Activated CD4-positive, CD25-positive, alpha-beta regulatory T cell treated with anti-CD3 and anti-CD28 coated beads, Interleukin-2, amount 50 U/mL, for 72 hours (primary cell): ENCODE measurements at places on chromosomes 5 and 9.

DNA sequence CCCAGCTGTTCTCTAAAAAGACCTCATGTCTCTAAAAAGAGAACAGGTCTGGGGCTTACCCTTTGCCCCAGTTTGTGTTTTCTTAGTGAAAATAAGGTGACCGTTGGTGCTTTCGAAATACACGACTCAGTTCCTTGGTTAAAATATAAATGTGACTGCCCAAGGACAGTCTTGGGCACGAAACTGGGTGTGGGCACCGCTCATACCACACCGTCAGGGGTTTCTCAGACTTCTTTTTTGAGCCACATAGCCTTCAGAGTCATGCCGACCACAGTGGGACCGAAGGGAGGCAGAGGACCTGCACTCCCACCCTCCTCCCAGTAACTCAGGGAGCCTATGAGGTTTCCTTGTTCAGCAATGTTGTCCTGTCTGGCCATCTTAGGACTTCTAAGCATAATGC lies 6.5 kb downstream of the SNX18 start:
- no peak for DNase-seq

GRCh38 chr5:10704949-10705621 lies 55.9 kb downstream of the DAP start:
- DNase-seq, result no peak

DNA sequence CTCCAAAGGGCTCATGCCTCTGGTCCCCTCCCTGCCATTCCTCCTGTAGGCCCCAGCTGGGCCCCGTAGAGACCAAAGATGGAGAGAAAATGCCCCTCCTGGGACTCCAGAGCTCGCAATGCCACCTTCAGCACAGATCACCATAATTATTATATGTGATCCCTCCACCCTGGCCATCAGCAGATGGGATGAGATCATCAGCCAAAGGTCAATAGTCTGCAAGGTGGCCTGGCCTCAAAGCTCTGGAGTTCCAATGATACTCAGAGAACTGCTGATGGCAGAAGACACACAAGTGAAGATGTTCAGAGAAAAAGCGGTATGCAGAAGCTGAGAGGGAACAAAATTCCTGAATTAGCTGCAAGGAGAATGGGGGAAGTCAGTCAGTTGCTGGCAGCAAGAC lies 5.0 kb downstream of the RPP25L start:
- DNase-seq, result no peak

GRCh38 chr5:65874241-65874640 lies 52.1 kb upstream of the ERBIN start:
- no peak for DNase-seq

DNA sequence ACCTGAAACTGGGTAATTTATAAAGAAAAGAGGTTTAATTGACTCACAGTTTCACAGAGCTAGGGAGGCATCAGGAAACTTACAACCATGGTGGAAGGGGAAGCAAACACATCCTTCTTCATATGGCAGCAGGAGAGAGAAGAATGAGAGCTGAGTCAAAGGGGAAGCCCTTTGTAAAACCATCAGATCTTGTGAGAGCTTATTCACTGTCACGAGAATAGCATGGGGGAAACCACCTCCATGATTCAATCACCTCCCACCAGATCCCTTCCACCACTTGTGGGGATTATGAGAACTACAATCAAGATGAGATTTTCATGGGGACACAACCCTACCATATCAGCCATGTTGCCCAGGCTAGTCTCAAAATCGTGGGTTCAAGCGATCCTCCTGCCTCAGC lies 143.4 kb downstream of the FGF18 start:
- DNase-seq, result no peak

- DNase-seq, result no peak
Observed at GRCh38 chr5:103840600-103840999, 278.0 kb upstream of the NUDT12 start.

GRCh38 chr5:118808441-118808840 lies 179.9 kb downstream of the DTWD2 start:
- no peak for DNase-seq

- no peak for DNase-seq
Observed at GRCh38 chr5:142998316-142999020, 228.3 kb downstream of the ARHGAP26 start.

- DNase-seq, result no peak
Observed at GRCh38 chr9:15475923-15476536, 34.7 kb downstream of the PSIP1 start.

DNA sequence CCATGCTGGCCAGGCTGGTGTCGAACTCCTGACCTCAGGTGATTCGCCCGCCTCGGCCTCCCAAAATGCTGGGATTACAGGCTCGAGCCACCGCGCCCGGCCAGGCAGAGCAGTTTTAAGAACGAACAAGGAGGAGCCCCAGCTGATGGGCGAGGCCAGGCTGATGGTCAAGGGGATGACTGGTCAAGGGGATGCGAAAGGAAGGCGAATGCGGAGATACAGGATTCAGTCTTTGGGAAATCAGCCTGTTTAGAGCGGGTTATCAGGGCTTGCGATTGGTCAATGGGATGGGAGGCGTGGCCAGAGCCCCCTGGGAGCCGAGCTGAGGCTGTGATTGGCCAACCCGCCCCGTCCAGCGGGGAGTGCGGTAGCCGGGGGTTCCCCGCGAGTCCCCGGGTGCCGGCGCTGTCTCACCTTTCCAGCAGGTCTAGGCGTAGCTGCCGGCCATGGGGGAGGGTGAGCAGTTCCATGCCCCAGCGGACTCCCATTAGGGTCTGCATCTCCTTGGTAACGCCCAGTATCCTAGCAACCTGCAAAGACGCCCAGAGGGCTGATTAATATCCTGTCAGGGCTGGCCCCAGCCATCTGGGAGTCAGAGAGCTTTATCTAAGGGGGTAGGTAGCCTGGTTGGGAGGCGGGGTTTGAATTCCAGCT lies 7.5 kb upstream of the TOR2A start:
- DNase-seq, result no peak

- no peak for DNase-seq
Observed at GRCh38 chr9:131722255-131722654, 17.6 kb downstream of the RAPGEF1 start.

DNA sequence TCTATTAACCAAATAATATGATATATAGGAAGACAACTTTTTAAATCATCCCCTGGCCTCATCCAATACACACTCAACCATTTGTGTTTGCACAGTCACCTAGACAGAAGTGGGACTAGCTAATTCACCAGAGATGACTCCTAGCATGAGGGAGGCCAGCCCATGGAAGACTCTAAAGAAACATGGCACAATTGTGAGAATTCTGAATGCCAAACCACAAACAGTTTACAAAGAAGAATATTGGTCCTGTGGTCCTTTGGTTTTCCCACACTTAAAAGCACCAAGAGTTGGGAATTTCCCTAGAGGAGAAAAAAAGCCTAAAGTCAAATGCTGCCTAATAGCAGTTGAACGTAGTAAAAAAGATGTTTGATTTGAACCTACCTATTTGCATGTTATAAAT lies 609.9 kb downstream of the ACTL7B start:
- no peak for DNase-seq

DNA sequence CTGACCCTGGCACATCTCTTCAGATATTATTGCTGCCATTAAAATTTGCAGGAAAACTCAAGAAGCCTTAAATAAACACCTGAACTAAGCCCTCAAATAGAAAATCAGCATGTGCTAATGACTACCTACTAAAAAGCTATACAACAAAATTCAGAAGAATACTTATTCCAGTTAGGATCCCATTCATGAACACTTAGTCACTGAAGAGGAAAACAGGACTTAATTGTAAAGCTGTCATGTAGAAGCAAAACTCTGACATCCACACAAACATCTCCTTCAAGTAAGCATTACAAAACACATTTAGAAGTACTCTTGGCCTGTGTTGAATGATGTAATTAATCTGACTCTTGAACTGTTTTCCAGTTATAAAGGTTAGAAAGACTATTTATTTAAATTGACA lies 19.9 kb downstream of the ELL2 start:
- no peak for DNase-seq

GRCh38 chr5:66945389-66946349 lies 250.9 kb downstream of the CD180 start:
- DNase-seq, result no peak

GRCh38 chr9:114080773-114081440 lies 2.8 kb upstream of the AMBP start:
- DNase-seq, result no peak

GRCh38 chr9:128642675-128643245 lies 13.9 kb downstream of the DYNC2I2 start:
- no peak for DNase-seq

DNA sequence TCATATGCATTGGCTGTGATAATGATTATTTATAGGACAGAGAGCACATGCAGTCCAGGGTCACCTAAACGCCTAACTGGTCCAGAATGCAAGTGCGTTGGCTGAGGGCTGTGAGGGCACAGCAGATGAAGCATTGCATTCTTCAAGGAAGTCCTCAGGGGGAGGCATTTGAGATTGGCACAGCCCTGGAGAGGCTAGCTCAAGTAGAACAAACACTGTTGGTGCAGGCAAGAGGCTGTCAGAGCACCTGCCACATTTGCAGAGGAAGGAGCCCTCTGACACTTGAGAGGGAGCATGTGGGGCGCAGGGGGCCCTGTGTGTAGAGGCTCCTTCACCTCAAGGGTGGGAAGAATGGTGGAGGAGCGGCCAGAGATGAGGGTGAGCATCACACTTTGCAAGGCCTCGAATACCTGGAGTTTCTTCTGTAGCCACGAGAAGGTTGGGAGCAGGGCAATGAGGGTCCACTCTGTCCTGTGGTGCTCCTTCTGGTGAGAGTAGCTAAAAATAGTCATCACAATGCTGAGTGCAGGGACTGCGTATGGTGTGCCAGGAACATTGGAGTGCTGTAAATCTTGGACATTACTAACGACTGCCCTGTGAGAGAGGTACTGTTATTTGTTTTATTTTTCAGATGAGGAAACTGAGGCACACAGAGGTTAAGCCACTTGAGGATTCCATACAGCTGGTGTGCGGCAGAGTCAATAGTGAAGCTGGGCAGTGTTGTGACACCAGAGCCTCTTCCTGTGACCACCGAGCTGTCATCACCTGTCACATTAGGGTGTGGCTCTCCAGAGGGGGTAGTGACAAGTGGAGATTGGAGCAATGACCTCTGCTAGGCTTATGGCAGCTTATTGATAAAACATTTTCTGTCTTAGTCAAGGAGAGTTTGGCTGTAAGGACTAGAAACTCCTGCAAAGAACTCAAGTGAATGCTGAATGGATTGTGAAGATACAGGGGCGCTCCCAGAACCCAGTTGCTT lies 100.2 kb downstream of the PIP5K1B start:
- no peak for DNase-seq

DNA sequence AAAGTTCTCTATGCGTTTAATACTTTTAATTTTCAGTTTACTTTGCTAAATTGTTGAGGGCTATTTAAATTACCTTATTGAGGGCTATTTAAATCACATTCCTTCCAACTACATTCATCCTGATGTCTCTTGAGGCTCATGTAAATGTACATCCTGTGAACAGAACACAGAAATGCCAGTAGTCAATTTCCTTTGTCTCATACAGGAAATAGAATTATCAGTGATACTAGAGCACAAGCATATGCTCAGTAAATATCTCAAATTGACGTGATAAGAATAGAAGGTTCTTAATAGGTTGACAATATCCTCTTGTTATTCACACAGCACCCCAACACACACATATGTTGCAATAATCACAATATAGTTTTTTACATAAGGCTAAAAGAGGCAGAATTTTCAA lies 449.0 kb downstream of the CYLC2 start:
- no peak for DNase-seq

GRCh38 chr5:32810804-32811203 lies 99.7 kb downstream of the NPR3 start:
- DNase-seq, result no peak

- no peak for DNase-seq
Observed at GRCh38 chr5:146890731-146891440, 12.3 kb upstream of the PPP2R2B start.

DNA sequence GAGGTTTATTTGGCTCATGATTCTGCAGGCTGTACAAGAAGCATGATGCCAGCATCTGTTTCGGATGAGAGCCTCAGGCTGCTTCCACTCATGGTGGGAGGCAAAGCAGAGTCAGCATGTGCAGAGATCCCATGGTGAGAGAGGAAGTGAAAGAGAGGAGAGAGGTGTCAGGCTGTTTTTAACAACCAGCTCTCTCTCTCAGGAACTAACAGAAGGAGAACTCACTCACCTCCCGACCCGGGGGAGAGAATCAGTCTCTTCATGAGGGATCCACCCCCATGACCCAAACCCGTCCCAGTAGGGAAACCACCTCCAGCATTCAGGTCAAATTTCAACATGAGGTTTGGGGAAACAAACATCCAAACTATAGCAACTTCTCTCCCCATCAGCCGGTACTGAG lies 187.7 kb downstream of the ENC1 start:
- no peak for DNase-seq

DNA sequence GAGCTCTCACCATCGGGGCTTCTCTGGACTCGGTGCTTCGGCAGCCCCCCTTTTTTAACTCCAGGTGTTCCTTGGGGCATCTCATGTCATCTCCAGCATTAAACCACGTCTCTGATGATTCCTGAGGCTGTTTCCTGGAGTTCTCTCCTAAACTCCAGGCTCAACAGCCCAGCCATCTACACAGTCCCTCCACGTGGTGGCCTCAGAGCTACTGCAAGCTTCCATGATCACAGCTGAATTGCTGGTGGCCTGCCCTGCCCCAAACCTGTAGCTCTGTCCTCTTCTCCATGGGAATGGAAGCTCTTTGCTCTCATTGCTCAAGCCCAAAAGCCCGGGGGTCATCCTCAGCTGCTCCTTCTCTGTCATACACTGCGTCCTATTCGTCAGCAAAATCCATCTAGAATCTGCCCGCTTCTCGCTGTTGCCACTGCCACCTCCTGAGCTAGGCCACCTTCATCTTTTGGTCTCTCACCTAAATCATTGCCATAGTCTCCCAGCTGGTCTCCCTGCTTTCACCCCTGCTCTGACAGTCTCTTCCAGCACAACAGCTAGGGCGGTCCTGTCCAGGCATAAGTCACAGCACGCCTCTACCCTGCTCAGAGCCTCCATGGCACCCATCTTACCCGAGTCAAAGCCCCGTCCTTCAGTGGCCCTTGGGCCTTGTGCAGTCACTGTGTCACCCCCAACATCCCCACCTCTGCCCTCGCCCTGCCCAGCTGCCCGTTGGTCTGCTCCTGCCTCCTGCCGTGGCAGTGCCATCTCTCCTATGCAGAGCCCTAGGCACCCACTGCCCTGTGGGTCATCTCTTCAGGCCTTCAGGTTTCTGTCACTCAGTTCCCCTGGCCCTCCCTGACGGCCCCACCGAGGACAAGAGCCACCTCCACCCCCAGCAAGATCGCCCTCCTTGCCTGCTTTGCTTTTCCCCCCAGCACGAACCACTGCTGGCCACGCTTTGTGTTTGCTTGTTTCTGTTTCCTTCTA lies 6.4 kb downstream of the B4GALT7 start:
- DNase-seq, result no peak

DNA sequence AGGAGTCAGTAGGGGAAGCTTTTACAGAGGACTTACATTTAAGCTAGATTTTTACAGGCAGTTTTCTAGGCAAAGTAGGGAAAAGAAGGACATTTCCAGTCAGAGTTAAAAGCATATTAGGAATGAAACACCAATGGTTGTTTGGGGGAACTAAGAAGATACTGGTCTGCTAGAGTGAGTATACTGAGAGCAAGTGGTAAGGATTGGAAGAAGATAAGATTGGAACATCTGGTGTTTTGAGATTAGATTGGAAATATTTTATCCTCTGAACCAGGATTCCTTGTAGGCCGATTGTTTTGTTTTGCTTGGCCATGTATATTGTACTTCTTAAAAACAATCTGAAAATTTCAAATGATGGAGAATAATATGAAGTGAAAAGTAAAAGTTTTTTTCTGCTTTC lies 7.7 kb downstream of the FBXO38 start:
- DNase-seq, result no peak
